Germinal center (tissue), 1 donor: ENCODE measurements at places on chromosomes 11 and 22.
A peak's percentile ranks its signal among the peaks of the same experiment; 100 is the strongest.

DNA sequence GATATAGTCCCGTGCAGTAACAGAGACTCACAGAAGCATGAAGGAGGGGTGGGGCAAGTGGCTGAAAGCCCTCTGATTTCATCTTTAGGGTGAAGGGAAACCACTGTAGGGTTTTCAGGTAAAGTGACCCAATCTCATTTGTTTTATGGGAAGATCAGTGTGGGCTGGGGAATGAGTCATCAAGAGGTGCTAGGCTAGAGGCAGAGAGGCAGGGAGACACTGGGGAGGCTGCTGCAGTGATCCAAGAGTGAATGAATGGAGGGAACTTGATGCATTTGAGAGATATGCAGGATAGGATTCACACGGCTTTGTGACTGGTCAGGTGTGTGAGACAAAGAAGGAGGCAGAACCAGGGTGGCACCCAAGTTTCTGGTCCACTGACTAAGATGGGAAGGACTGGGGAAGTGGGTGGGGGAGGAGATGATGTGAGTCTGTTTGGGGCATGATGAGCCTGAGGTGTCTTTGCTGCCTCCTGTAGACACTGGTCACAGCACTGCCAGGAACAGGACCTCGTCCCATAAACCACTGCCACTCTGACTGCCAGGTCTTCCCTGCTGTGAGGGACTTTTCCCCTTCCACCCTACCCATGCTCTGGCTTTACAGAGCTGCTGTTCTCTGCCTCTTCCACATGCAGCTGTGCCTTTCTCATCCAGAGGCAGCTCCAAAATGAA, 239.0 kb downstream of the TENM4 start:
- DNase-seq: no peak

GRCh38 chr11:69359735-69360480, 66.0 kb downstream of the MYEOV start:
- no peak for DNase-seq

DNA sequence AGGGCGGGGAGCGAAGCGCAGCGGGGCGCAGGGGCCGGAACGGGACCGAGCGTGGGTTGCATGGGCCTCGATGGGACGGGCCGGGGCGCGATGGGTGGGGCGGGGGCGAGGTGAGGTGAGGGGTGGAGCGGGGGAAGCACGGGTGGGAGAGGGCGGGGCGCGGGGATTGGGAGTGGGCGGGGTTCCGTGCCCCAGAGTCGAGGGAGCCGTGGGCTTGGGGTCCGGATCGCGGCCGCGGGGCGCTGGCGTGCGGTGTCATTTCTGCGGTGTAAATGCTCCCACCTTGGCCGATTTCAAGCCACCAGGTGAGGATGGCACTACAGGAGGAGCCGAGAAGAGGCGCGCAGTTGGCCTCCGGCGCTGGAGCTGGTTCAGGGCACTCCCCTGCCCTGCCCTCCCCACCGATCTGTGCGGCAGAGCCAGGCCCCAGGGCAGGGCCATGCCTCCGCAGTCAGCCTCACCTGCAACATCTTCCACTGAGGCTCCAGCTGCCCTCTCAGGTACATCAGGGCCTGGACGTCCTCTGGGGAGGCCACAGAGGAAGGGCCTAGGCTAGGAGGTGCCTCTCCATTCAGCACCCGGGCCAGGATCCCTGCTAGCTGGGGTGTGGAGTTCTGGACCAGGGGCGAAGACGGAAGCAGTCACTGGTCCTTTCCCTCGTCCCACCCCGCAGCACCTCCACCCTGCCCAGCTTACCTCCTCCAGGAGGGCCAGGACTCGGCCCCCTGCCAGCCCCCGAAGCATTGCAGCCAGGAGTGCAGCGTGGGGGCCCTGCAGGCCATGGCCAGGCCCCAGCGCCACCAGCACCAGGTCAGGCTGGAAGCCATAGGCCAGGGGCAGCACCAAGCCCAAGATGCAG, 620 bp upstream of the TUBGCP6 start:
- no peak for DNase-seq

- DNase-seq: peak; percentile 88
Observed at GRCh38 chr22:37077802-37078448, 26.4 kb downstream of the KCTD17 start.

DNA sequence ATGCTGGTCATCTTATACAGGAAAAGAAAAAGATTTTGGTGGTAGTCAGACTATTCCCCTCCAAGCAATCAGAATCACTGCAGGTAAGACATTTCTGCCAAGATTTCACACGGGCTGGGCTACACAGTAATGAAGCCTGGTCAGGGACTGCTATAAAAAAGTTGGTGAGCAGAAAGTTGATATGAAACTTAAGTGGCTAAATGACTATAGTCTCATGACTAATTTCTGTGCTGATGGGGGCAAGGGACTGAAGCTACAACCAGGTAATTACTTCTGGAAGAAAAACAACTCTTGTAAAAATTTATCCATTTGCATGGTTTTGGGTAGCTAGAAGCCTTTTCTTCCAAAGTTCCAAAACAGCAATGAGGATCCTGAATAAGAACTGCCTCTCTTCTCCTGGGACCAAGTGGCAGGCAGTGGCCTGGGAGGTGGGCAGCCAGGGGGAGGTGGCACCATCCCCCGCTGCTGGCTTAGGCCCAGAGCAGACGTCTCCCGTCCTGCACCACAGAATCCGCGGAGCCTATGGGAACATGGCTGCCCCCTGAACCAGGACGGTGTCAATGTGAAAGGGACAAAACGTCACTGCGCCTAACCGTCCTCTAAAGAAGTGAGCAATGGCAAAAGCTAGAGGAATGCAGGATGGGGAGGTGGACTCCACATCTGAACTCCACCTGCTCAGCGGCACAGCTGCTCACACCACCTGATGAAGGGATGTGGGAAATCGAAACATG, 122.6 kb upstream of the LMO1 start:
- DNase-seq: no peak

DNA sequence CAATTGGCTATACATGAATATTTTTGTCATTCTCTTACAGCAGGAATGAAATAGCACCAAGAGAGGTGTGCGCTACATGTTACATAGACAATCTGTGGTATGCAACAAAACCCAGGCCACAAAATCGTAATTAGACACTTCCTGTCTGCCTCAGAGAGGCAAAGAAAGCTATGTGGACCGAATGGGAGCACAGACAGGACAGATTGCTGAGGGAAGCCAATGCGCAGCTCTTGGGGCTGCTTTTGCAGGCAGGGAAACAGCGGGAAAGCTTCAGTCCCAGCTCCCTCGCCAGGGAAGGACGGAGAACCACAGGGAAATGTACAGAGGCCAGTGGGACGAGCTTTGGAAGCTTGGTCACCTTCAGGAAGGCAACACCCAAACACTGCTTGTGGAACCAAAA, 40.9 kb downstream of the SERPINH1 start:
- DNase-seq: no peak

- no peak for DNase-seq
Observed at GRCh38 chr11:46362156-46363030, 15.1 kb downstream of the DGKZ start.

GRCh38 chr22:44096736-44097135, 72.6 kb downstream of the PARVB start:
- DNase-seq: no peak

- DNase-seq: no peak
Observed at GRCh38 chr11:37710031-37710430, 1112.0 kb upstream of the RAG2 start.

- DNase-seq: no peak
Observed at GRCh38 chr11:11871991-11872401, 30.2 kb downstream of the USP47 start.

DNA sequence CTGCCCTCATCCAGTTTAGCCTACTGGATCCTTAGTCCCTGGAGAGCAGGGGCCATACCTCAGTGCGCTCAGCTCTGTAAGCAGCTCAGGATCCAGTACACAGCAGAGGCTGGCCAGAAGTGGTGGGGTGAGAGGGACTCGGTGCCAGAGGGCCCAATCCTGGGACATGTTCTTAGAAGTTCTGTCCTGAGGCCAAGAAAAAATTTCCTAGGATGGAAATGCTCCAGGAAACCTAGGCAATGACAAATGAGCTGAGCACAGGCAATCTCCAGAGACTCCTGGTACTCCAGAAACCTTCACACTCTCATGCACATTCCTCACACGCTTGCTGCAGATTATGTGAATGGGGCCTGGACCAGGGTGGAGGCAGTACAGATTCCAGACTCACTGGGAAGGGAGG, 89.6 kb downstream of the SERGEF start:
- no peak for DNase-seq

DNA sequence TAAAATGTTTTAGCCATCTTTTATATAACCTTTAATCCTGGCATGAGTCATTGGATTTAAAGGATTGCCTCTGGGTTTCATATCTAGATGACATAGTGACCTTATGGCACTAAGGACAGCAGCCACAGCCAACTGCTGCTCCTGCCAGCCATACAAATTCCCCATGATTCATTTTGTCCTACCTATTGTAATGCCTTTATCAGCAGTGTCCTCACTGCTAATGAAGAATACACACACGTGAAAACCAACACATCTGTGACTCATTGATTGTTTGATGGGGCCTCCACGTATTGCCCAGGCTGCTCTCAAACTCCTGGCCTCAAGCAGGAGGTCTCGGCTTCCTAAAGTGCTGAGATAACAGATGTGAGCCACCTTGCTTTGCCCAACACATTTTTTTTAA, 1.8 kb downstream of the LDHAL6A start:
- DNase-seq: no peak

- DNase-seq: no peak
Observed at GRCh38 chr11:133918608-133919260, 38.0 kb downstream of the IGSF9B start.

DNA sequence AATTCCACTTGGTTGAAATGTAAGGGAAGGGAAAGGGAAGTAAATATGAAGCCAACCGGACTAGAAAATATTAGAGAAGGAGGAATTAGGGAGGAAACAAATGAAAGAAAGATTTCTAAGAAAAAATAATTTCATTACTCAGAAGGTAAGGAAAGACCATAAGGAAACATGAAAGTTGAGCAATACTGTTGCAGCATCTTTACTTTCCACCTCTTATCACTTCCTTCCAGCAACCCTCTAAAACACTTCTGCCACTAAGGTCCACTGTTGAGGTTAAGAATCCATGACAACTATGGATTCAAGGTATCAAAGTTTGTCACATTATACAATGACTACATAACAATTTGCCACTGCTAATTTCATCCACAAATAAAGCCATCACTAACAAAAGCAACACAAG, 308.6 kb downstream of the DLG2 start:
- no peak for DNase-seq

DNA sequence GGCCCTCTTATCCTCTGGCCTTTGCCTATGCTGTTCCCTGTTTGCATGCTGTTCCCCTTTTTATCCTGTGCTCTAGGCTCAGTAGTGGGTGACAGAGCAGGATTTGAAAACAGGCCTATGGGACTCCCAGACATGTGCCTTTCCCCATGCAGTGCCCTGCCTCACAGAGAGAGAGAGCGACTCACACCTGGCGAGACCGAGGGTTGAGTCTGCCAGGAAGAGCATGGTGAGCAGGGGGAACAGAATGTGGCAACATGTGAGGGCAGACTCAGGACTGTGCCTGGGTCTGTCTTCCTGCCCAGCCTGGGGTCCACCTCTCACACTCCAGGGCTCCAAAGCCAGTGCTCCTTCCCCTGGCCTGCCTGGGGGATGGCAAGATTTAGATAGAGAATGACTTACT, 75.0 kb downstream of the NFAM1 start:
- DNase-seq: no peak

GRCh38 chr11:96472085-96472484, 82.3 kb downstream of the JRKL start:
- no peak for DNase-seq

- no peak for DNase-seq
Observed at GRCh38 chr11:117808784-117809183, 11.8 kb upstream of the DSCAML1 start.
